ENCODE measurements at places on chromosomes 1 and 21.
A peak's percentile ranks its signal among the peaks of the same experiment; 100 is the strongest.

DNA sequence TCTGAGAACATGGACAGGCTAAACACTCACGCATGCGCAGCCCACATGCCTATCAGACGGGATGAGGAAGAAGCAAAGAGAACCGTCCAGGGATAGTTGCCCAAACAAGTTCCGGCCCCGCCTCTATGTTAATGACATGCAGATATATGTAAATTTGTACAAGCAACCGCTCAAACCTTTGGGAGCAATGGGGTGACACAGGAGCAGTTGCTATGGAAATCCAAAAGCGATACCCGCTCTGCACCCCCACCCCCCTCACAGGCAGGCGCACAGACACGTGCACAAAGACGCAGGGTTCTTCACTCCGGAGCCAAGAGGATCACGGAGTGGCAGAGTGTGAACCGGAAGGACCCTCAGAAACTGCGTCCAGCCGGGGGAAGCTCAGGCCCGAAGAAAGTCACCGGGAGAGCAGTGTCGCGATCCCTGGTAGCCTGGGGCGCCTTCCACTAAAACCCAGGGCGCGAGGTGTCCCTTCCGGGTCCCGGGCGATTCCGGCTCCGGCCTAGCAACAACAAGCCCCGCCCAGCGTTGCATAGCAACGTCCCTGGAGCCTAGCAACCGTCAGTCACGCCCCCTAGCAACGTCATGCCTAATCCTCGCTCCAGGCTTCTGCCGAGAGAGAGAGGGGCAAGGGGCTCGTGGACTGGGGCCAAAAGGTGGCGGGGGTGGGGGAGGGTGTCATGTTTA, 24.1 kb upstream of the ADGRB2 start:
- peak; percentile 93 for DNase-seq

DNA sequence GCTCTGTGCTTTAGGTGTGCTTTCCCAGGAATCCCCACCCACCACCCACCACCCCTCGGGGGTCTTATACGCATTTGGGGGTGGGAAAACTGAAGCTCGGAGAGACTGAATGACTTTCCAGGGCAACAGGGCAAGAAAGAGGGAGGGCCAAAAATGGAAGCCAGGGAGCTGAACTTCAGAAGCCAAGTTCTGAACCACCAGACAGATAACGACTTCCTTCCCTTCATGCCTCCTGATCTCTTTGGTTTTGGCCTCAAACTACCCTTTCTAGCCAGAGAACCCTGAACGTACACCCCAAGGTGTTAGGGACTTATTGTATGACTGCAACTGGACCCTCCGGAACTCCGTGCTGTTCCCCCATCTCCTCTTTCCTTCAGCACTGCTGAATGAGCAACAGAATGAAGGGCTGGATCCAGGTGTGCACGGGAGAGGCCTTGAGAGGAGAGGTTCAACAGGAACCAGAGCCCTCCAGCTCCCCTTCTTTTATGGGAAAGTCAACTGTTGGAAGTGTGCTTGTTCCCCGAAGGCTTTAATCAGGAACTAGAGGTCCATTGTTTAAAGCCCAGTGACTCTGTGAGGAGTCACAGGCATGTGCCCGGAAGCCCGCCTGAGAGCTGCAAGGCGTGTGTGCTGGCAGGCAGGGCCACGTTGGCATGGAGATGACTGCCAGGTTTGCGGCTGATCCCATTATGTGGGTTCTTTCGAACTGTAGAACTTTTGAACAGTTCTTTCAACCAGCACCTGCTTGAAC, 3.1 kb downstream of the BACE2 start:
- DNase-seq: no peak

GRCh38 chr1:10698726-10699469, 97.5 kb downstream of the CASZ1 start:
- no peak for DNase-seq

DNA sequence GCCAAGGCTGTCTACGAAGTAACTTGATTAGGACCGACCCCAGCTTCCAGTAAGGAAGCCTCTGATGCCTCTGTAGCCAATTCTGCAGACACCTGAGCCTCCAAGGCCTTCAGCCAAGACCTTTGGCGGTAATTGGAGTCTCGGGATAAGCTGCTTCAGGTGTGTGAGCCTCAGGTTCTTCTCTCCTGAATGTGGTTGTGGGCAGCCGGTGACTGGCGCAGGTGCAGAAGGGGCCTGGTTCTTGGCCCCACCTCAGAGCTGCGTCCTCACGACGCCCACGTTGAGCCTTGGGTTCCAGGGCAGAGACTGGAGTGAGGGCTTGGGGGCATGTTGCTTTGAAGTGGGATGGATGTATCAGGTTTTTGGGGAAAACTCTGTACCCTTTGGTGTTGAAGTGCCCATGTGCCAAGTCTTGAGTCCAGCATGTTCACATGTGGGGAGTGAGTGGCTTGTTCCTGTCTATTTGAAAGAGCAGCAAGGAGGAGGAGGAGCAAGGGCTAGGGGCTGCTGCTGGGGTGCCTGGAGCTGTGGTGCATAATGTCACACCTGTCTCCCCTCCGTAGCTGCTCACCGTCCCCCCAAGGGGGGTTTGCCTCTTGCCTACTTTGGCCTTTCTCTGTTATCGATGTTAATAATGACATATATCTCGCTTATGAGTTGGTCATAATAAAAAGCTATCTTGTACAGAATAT, 1.4 kb downstream of the PSEN2 start:
- DNase-seq: no peak

- DNase-seq: no peak
Measured at GRCh38 chr1:15099441-15100120, 54.0 kb upstream of the TMEM51 start.

- no peak for DNase-seq
Measured at GRCh38 chr1:160761886-160762285, 22.8 kb downstream of the SLAMF7 start.

DNA sequence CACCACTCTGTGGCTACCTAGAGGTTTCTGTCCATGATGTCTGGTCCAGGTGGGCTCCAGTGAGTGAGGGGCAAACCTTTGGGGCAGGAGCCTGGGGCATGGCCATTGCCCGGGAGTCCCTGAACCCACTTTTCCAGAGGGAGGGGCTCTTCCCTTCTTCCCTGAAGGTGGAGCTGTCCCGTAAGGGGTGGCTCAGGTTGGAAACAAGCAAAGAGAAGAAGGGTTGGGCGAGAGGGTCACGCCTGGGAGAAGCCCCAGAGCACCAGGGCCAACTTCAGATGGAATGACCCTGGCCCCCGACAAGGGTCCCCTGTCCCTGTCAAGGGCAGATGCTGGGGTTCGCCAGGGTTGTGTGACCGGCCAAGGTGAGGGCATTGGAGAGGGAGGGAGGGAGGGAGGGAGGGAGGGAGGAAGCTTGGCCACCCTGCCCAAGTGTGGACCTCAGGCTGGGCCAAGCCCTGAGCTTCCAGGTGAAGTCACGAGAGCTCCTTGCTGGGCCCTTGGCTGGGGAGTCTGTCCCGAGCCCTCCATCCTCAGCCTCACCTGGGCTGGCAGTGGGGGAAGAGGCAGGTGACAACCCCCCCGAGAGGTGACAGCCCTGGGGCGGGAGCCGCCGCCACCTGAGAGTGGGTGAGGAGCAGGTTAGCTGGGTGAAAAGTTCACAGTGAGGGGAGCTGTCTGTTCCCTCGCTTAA, 69.6 kb downstream of the DHRS3 start:
- DNase-seq: no peak

DNA sequence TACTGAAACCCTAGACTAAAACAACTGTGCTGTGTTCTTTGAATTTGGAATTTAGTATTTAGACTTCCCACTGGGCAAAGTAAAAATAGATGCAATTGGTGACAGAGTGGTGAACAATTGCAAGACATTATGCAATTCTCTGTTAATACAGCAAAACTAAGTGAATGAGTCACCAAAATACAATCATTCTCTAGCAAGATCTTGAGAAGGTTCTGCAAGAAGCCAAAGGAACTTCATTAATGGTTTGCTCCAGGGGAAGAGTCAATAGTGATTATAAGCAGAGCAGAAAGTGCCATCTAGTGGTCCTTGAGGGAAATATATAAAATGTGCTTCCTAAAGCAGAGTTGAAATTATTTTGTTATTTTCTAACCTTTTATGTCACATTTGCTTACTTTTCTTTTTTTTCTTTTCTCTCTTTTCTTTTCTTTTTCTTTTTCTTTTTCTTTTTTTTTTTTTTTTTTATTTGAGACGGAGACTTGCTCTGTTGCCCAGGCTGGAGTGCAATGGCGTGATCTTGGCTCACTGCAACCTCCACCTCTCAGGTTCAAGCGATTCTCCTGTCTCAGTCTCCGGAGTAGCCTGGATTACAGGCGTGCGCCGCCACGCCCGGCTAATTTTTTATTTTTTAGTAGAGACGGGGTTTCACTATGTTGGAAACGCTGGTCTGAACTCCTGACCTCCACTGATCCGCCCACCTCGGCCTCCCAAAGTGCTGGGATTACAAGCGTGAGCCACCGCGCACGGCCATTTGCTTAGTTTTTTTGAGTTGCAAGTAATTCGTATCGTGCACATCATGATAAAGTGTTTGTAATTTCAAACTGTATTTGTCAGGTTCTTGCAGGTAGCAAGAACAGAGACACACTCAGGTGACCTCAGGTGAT, 99.2 kb downstream of the CTH start:
- peak; percentile 94 for DNase-seq

GRCh38 chr1:184559117-184559713, 172.4 kb downstream of the C1orf21 start:
- no peak for DNase-seq

Measured in suppressor macrophage (primary cell).